ENCODE measurements at places on chromosomes 16 and 17.

DNA sequence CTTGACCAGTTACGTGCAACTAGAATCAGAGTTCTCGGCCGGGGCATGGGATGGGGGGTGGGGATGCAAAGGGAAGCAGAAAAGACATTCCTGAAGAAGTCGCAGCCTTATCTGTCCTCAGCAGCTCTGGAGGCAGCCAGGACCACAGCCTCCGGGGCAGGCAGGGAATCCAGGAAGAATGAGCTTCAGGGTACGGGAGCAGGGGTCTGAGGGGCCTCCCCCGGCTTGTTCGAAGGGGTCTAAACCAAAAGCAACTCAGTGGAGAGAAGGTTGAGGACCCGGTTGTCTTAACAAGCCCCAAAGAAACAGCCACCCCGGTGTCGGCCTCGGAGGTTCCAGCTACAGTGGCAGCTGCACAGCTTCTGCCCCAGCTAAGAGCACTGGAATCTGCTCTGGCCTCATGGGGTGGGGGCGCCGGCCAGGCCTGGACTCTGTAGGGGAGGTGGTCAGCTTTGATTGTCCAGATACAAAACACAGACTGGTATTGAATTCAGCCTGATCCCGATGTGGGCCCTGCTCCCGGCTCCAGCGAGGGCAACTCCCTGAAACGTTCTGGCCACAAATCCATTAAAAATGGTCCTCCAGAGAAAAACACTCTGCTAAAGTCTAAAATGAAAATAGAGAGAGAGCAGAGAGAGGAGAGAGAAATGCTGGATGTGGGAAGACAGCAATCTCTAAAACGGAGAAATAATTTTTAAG lies 7.7 kb downstream of the HOXB4 start:
- no peak for DNase-seq

GRCh38 chr17:82318772-82319606 lies 1.6 kb upstream of the CD7 start:
- no peak for DNase-seq

GRCh38 chr16:49531931-49532840 lies 158.6 kb downstream of the C16orf78 start:
- DNase-seq = no peak

DNA sequence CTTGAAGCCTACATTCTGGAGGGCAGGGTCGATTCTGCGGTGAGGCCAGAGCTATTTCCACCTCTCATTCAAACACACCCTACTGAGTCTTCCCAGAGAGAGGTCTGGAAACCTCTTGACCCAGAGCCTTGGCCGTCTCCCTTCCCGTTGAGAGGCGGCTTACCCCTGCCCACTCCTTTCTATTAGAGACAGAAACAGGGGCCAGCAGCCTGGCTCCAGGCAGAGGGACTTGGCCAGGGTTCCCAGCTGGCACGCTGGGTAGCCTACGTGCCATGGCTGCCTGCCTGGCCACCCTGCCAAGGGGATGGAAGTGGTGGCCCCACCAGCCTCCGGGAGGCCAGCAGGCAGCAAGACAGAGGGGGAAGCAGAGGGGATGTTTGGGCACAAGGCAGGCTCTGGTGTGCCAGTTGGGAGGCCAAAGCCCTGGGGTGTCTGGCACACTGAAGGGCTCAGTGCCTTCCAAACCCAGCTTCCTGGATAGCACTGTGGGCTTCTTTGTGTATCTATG lies 6.0 kb downstream of the STAC2 start:
- no peak for DNase-seq

DNA sequence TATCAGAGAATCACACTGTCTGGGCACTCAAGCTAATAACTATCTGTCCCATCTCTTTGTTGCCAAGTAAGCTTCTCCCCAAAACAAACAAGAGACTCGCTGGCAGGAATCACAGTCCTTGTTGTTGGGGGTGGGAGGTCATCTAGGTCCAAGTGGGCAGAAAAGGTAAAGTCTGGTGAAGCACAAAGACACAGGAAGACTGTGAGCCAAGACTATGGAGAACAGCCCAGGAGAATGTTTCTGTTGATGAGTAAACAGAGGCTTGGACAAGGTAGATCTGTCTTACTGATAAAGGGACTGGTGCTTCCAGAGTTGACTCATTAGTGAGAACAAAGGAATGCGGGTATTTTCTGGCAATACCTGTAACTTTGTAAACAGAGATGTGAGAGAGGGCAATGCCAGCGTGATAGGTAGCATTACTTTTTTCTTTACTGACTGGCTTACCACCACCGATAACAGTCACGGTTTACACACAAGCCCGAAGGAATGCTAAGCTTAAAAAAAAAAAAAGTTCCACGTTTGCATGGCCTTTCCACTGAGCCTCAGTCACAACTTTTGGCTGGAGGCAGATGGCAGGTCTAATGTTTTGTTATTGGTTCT lies 11.5 kb upstream of the MMD start:
- DNase-seq = no peak

- DNase-seq = no peak
Measured at GRCh38 chr17:8080799-8081219, 6.7 kb downstream of the ALOX12B start.

- no peak for DNase-seq
Measured at GRCh38 chr16:48608452-48608851, 1.5 kb downstream of the N4BP1 start.

- no peak for DNase-seq
Measured at GRCh38 chr16:81645266-81645694, 133.8 kb upstream of the PLCG2 start.

DNA sequence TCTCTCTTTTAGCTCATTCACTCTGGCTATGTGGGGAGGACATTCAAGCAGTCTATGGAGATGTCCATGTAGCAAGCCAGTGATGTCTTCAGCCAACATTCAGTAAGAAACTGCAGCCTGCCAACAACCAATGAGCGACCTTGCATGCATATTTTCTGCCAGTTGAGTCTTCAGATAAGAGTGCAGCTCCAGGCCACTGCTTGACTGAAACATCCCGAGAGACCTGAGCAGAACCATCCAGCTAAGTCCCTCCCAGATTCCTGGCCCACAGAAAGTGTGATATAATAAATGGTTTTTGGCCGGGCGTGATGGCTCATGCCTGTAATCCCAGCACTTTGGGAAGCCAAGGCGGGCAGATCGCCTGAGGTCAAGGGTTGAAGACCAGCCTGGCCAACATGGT lies 10.5 kb upstream of the C17orf58 start:
- no peak for DNase-seq

DNA sequence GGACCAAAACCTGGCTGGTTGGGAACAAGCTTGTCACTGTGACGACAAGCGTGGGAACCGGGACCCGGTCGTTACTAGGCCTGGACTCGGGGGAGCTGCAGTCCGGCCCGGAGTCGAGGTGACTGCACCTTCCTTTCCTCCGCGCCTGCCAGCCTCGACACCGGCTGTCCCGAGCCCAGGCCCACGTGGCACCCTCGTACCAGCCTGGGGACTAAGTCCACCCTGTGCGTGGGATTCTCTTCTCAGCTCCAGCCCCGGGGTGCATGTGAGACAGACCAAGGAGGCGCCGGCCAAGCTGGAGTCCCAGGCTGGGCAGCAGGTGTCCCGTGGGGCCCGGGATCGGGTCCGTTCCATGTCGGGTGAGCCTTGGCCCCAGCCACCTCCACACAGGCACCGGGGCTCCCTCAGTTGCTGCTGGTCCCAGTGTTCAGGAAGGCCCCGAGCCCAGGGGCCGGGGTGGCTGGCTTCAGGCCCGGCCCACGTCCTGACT lies 31.6 kb downstream of the TSC2 start:
- DNase-seq = no peak

DNA sequence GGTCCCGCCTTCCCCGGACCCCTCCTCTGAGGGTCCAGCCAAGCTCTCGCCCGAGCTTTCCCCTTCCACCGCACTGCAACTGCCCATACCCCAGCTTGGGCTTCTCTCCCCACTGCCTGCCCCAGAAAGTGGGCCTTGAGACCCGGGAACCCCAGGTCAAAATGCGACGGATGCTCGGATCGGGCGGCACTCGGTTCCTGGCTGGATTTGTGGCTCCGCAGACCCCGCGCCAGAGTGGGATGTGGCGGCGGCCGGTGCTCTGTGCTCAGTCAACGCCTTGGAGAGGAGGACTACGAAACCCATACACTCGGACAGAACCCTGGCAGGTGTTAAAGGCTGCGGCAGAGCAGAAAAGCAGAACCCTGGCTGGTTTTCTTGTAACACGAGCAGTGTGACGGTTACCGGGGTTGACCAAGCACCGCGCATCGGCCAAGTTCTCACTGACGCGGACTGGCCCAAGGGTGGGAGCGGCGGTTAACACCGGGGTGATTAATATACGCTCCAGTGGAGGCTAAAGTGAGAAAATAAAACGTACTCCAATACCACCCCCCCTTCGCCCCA lies 885 bp upstream of the SLFN13 start:
- DNase-seq = no peak
